ENCODE measurements at places on chromosomes 6 and 20.

GRCh38 chr20:10686356-10687133 is 12.7 kb upstream of the JAG1 start:
- DNase-seq = no peak

GRCh38 chr6:158002951-158003853 is 21.5 kb downstream of the SYNJ2 start:
- DNase-seq = peak; percentile 33

DNA sequence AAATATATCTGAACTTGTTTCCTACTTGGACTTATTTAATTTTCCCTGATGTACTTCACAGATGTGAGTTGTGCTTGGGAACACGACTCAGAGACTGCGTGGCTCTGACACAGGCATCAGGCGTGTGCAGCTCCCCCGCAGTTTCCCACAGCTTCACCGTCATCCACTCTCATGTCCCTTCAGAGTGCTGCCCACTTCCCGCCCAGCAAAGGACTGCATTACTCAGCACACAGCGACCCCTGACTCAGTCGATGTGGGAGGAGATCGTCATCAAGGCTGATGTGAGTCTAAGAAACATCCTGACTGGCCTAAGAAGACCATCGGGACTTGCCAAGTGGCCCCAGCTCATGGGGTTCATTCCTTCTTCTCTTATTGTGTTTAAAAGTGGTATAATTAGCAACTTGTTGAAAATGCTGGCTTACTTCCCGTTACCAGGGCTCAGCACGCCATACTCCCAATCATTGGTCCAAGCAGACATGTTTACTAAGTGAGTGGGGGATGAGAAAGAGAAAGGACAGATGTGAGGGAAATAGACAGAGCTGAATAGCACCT is 539.4 kb upstream of the JARID2 start:
- peak; percentile 69 for DNase-seq

DNA sequence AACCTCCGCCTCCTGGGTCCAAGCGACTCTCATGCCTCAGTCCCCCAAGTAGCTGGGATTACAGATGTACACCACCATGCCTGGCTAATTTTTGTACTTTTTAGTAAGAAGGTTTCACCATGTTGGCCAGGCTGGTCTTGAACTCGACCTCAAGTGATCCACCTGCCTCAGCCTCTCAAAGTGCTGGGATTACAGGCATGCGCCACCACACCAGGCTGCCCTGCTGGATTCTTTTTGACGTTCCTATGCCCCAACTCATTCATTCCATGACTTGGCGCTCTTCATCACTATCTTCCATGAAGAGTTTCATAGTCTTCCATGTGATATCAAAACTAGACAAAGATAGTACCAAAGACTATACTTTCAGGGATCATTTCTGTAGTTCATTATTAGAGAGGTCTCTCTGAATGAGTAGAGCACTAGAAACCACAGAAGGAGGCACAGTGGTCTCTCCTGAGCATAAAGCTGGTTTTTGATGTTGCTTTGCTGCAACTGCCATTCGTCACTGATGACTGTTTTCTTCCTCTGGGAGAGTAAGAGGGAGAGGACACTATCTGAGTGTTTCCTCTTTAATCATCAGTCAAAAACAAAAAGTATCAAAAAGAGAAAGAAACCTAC is 23.5 kb downstream of the DNAAF9 start:
- no peak for DNase-seq

GRCh38 chr6:69953491-69953890 is 87.1 kb downstream of the COL19A1 start:
- no peak for DNase-seq

GRCh38 chr6:84263557-84263956 is 36.1 kb upstream of the CEP162 start:
- no peak for DNase-seq

DNA sequence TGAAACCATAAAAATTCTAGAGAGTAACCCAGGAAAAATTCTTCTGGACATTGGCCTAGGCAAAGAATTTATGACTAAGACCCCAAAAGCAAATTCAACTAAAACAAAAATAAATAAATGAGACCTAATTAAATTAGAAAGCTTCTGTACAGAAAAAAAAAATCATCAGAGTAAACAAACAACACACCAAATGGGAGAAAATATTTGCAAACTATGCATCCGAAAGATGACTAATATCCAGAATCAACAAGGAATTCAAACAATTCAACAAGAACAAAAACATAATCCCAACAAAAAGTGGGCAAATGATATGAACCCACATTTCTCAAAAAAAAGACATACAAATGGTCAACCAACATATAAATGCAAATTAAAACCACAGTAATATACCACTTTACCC is 242.6 kb upstream of the CDYL start:
- DNase-seq = no peak

GRCh38 chr6:127998985-127999384 is 98.1 kb upstream of the THEMIS start:
- DNase-seq = no peak

GRCh38 chr20:58682656-58683531 is 9.7 kb upstream of the NPEPL1 start:
- DNase-seq = no peak

- DNase-seq = no peak
These were observed 7.9 kb downstream of the AARS2 start for GRCh38 chr6:44305200-44305725.

DNA sequence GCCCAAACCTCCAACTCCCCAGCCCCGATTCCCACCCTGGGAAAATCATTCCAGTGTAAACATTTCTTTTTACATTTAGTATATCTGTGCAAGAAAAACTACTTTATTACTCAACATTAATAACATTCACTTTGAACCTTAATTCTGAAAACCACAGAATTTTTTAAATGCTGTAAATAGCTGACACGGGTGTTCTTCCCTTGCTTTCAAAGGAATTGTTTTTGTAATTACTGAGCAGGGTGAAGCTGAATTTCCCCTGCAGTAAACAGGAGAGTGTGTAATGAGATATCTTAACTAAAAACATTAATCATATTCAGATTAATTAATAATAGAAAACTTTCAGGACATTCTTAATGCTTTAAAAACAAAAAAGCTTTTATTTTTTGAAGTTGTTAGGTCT is 99.3 kb upstream of the CITED2 start:
- no peak for DNase-seq

GRCh38 chr20:4978050-4978918 is 23.0 kb downstream of the SLC23A2 start:
- DNase-seq = no peak

- DNase-seq = no peak
These were observed 3.4 kb upstream of the SRC start for GRCh38 chr20:37342231-37343177.

GRCh38 chr6:125949069-125949468 is 7.5 kb upstream of the HINT3 start:
- no peak for DNase-seq

GRCh38 chr20:37314617-37315016 is 25.2 kb downstream of the MANBAL start:
- DNase-seq = no peak

DNA sequence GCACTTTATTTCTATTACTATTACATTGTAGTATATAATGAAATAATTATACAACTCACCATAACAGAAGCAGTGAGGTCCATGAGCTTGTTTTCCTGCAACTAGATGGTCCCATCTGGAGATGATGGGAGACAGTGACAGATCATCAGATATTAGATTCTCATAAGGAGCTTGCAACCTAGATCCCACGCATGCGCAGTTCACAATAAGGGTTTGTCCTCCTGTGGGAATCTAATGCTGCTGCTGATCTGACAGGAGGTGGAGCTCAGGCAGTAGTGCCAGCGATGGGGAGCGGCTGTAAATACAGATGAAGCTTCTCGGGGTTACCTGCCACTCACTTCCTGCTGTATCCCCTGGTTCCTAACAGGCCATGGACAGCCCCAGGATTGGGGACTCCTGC is 139.5 kb upstream of the TCF21 start:
- DNase-seq = no peak

GRCh38 chr20:23125625-23126191 is 39.6 kb upstream of the CD93 start:
- DNase-seq = no peak

GRCh38 chr20:50198180-50198666 is 7.6 kb downstream of the CEBPB start:
- DNase-seq = no peak

GRCh38 chr6:137222381-137222780 is 3.2 kb upstream of the IFNGR1 start:
- no peak for DNase-seq

GRCh38 chr20:64140061-64140931 is 24.0 kb upstream of the MYT1 start:
- no peak for DNase-seq

DNA sequence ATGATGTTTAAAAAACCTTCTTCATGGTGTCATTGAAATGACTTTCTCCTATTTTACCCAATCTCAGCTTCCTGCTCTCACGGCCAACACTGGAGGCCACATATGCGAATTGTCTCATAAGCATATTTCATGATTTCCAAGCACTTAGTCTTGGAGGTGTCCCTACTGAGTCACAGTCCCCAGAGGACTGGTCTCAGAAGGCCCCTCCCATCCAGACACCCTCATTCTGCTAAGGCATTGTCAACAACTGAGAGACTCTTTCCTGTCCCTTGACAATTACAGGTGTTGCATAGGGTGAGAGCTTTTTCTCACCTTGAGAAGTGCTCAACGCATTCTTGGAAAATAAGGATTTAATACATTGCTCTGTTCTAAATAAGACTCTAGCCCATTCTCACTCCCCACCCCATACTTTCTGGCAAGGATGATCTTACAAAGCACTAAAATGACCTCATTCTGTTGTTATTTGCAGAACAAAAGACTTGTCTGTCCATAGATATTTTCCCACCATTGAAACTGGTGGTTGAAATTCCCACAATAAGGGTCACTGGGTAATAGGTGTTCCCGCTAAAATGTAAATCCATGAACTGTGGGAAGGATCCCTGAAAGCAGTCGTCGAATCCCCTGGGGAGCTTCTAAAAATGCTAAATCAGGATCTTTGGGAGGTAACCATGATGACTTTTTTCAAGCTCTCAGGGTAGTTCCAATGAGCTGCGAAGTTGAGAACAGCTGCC is 32.3 kb upstream of the SLC22A23 start:
- DNase-seq = peak; percentile 61

- DNase-seq = no peak
These were observed 79.5 kb downstream of the FYN start for GRCh38 chr6:111793711-111794111.

DNA sequence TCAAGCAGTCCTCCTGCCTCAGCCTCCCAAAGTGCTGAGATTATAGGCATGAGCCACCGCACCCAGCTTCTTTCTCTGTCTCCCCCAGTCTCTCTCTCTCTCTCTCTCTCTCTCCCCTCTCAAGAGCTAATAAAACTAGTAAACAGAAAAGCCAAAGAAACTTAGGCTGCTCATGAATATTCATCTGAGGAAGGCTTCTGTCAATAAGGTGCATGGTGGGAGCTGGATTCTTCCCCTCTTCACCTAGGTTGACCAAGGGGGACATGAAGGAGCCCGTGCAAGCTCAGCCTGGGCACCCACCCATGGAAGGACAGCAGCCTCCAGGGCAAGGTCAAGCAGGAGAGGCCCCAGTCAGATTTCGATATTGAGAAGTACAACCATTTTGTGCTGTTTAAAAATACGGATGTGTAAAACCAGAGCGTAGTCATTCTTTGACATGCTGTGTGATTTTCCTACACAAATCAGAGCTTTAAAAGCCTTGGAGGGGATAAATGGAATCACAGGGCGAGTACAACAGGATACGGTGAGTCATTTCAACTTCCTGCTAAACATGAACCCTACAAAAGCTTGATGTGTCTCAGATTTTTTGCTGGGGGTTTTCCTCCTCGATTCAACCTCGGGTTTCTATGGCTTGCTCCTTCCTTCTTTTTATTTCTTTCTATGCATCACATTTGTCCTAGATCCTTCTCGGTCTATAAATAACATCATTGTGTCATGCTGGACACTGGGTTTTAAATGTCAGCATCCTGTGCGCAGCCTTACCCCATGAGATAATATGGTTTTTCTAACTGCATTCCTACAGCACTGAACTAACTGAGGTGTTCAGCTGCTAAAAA is 368.9 kb upstream of the JARID2 start:
- DNase-seq = peak; percentile 51

DNA sequence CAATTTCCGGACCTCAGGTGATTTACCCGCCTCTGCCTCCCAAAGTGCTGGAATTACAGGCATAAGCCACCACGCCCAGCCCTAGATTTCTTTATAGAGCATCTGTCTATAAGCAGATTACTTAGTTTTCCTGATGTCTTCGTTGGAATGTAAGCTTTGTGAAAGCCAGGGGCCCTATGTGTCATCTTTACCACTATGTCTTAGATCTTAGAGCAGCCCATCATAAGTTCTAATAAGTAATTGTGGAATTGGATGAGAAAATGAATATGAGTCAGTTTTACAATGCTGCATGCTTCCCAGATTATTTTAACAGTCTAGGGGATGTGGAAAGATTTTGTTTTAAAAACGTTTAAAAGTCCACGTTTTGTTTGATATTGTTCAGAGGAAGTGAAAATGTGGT is 9.1 kb upstream of the ZBTB2 start:
- no peak for DNase-seq

GRCh38 chr6:16430391-16431089 is 192.2 kb downstream of the GMPR start:
- DNase-seq = no peak

DNA sequence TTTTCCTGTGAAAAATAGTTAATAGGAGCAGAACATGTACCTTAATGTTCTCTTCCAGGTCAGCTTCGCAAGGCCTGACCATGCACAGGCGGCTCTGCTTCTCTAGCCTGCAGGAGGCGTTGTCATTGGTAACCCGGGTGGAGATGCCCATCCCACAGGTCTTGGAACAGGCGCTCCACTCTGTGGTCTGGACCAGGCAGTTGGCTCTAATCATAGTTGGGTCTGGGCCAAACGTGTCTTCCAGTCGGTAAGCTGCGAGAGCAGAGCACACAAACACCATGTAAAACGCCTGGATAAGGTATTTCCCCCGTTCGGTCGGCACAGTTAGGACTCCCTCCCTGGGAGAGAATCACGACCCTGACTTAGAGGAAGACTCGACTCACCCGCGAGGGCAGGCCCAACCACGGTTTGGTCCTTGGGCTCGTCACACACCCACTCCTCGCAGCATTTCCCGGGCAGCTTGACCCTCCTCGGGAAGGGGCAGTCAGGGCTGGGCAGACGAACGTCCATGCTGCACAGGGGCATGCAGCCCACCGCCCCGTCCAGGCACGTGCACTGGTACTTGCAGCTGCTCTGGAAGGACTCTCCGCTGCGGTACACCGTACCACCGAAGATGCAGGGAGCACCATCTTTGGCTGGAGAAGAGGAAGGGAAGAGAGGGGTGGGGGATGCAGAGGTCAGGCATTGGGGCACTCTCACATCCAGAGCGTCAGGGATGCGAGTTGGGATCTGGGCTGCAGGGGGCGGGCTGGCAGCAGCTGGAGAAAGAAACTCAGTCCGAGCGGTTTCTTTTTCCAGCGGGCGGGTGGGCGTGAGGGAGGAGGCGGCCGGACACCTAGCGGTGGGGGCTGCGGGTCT is 1.0 kb downstream of the CCN2 start:
- DNase-seq = peak; percentile 83
